T-helper 2 cell (primary cell): ENCODE measurements at places on chromosomes 16 and 17.
A peak's percentile ranks its signal among the peaks of the same experiment; 100 is the strongest.

DNA sequence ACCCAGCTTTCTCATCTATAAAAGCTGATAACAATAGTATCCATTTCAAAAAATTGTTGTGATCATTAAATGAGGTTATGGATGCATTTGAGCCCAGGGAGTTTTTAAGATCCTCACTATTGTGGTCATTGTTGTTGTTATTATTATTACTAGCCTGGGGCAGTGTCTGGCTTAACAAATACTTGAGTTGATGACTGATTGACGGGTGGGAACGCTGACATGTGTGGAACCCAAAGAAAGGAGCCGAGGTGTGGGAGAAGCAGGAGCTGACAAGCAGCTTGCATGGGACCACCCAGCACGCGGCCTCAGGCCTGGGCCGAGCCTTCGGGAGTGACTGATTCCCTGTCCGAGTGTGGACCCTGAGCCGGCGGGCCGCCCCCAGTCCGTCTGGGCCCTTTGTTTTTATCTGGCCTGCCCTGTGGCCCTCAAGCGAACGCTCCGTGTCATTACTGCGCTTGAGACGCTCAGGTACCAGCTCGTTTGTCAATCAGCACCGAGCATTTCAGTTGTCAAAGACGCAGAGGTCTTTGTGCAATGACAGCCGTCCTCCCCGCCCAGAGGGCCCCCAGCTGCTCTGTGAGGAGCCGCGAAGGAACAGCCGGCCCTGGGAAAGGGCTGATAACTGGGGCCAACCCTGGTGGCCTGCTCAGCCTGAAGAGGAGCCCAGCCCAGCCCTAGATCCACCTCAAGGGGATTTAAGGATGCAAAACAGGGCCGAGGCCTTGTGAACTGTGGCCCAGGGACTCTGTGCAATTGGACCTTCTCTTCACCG, 132.9 kb upstream of the FOXF1 start:
- DNase-seq: no peak

DNA sequence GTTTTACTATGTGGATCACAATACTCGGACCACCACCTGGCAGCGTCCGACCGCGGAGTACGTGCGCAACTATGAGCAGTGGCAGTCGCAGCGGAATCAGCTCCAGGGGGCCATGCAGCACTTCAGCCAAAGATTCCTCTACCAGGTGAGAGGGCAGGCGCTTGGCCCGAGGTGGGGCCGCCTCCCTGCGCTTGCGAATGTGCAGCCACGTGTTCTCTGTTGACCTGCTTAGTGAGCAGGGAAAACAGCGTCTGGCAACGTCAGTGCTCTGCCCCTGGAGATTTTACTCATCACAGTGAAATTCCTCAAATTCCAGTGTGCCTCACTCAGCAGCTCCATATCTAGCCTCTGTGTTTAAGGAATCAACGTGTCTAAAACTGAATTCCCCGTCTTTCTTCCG, 33.4 kb upstream of the CLEC18A start:
- no peak for DNase-seq

DNA sequence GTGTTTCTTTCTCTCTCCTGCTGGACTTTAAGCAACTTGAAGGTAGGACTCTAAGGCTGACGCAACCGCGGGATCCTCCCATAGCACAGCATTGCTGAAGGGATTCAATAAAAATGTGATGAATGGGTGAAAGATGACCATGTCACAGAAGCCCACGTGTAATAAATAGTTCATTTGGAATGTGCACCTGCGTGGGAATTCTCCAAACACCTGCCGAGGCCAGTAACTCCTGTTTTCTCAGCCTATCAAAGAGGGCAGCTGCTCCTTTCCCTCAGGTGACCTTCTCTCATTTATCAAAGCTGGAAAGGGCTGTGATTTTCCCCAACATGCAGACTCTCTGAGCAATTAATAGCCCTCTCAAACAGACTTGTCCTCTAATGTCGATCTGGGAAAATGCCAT, 235.7 kb downstream of the STX8 start:
- DNase-seq: no peak

GRCh38 chr17:14302091-14302430, 1.2 kb downstream of the HS3ST3B1 start:
- peak; percentile 55 for DNase-seq

GRCh38 chr17:39231591-39232551, 6.1 kb upstream of the STAC2 start:
- peak; percentile 31 for DNase-seq

DNA sequence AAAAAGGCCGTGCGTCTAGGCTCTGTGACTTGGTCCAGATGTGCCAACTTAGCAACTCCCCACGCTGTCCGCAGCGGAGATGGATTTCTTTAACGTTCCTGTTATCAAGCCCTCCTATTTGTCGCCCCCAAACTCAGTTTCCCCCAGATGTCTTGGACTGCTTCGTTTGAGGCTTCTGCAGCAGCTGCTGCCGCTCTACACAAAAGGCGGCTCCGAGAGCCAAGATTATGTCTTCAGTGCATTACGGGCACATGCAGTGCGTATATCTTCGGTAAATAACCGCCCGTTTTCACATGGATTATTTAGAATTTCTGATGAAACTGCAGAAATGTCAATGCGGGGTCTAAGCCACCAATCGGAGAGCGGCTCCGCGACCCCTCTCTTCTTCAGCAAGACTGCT, 240.6 kb upstream of the ZFHX3 start:
- DNase-seq: no peak
